A172 (cell line): ENCODE measurements at places on chromosomes 6 and 20.

DNA sequence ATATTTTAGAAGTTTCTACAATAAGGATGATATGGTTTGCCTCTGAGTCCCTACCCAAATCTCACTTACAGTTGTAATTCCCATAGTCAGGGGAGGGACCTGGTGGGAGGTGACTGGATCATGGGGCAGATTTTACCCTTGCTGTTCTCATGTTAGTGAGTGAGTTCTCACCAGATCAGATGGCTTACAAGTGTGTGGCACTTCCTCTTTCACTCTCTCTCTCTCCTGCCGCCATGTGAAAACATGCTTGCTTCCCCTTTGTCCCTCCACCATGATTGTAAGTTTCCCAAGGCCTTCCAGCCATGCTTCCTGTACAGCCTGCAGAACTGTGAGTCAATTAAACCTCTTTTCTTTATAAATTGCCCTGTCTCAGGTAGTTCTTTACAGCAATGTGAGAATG, 527.5 kb upstream of the ID4 start:
- no peak for DNase-seq

DNA sequence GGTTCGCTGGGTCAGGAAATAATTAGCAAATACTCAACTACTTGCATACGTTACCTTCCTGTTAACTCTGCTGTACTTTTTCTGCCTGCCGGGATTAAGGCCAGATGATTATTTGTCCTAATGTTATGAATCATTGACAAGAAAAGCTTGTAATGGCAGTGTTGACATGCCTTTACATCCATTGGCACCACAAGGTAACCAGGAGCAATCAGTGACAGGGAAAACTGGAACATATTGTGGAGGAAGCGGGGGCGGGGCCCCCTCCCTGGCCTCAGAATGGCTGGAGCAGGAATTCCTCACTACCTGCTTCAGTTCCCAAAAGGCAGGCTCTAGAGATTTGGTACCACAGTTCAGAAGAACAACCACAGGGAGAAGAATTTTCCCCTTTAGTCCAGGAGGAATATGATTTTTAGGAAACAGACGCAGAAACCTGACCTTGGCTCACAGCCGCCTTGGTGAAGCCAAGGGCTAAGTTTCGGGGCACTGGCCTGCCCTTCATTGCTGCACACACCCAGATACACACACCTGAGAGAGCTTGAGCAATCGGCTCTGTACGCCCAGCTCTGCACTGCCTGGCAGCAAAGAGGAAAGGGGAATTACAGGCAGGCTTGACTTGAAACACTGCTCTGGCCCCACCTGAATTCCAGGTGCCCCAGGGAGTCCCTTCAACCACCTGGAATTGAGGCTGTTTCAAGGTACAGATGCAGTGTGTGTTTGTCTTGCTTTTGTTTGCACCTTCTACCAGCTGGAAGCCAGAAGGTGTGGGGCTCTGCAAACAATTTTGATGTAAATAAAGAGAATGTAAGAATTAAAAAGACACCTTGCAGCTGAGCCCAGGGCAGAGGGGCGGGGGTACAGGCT, 89.8 kb downstream of the MYB start:
- DNase-seq = no peak

GRCh38 chr6:7569082-7569481, 20.9 kb upstream of the SNRNP48 start:
- no peak for DNase-seq

DNA sequence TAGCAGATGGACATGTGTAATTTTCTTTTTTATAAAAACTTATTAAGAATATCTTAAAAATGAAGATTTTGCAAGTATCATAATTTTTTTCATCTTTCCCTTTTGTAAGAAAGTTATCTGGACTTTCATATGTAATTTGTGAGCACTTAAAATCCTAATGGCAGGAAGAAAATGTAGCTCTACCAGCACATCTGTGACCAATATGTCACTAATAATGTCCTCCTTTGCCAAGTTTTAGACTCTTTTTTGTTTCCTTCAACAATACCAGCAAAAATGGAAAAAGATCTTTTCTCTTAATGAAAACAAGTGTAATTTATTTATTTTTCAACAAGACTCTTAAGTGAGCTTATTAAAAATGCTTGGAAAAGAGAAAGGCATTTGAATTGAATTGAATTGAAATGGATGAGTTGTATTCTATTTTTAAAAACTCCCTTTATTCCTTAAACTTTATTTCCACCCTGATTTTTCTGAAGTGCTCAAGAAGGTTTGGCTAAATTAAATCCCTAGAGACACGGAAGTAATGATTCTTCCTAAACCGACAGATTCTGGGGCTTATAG, 110.7 kb downstream of the KIF6 start:
- DNase-seq = no peak

DNA sequence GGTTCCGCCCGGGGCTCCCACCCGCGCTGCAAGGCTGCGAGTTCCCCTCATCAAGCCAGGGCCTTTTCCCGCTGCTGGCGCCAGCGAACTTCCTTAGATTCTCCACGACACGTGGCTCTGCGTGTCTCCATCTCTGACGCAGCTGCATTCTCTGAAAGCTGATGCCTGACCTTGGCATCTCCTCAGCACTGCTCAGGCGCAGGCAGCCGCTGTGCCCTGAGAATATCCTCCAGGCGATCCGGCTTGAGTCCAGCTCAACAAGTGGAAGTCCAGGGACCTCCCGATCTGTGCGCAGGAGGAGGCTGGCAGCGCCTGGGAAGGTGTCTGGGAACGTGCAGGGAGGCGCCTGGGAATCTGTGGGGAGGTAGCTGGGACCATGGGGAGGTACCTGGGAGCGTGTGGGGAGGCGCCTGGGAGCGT, 171.2 kb upstream of the THBS2 start:
- DNase-seq = no peak

- DNase-seq = peak; percentile 47
Observed at GRCh38 chr6:64330694-64331307, 695.2 kb downstream of the PHF3 start.

GRCh38 chr20:19009081-19009688, 195.6 kb downstream of the SCP2D1 start:
- DNase-seq = no peak

- DNase-seq = peak; percentile 78
Observed at GRCh38 chr6:142376800-142377496, 75.1 kb downstream of the ADGRG6 start.

GRCh38 chr20:53262365-53262764, 290.2 kb downstream of the TSHZ2 start:
- DNase-seq = peak; percentile 56

GRCh38 chr6:24749297-24749696, 25.4 kb upstream of the GMNN start:
- no peak for DNase-seq

DNA sequence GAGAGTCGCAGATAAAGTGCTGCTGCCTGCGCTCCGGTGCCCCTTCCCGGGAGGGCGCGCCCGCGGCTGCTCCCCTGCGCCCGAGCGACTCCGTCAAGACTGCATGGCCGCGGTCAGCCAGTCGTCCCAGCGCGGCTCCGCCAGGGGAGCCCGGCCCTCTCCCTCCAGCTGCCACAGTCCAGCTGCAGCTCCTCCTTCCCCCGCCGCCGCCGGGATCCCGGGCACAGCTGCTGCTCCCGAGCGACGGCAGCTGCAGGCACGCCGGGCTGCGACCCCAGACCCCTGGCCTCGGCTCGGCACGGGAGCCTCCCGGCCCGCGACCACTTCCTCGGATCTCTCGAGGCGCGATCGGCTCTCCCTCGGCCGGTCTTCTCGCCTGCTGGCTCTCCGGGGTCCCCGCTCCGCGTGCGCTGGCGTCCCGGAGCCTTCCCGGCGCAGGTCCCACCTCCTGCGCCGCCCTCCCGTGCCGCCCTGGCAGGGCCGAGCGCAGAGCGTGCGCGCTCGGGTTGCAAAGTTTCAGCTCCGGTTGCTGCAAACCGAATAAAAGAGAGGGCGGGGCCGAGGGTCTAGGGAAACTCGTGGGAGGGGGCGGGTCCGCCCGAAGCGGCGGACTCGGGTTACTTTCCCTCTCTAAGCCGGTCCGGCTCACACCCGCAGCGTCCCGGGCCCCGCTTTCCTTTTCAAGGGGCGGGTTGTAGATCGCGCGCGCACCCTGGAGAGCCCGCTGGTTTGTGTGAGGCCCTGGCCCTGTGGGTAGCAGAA, at the start of gene CNKSR3:
Gene CNKSR3, minus strand, starts transcription at position 542 of the 762 bp plus-strand sequence. CDS start 571 bp downstream, outside the sequence.
- peak; percentile 74 for DNase-seq

GRCh38 chr6:135018941-135019340, 35.7 kb downstream of the HBS1L start:
- no peak for DNase-seq

- DNase-seq = peak; percentile 52
Observed at GRCh38 chr6:142819603-142820337, 125.2 kb downstream of the HIVEP2 start.

GRCh38 chr20:44021900-44022299, 107.2 kb downstream of the TOX2 start:
- no peak for DNase-seq

GRCh38 chr6:37732688-37733087, 35.0 kb upstream of the MDGA1 start:
- no peak for DNase-seq

GRCh38 chr6:56483929-56484328, 158.8 kb downstream of the DST start:
- no peak for DNase-seq

- DNase-seq = no peak
Observed at GRCh38 chr20:54774426-54774825, 299.0 kb downstream of the DOK5 start.
